ENCODE measurements at places on chromosomes 12 and 14.

GRCh38 chr14:97353102-97353501 is 555.9 kb downstream of the VRK1 start:
- no peak for DNase-seq

GRCh38 chr14:64915029-64915424 is 772 bp downstream of the CHURC1 start:
- no peak for DNase-seq

- no peak for DNase-seq
Measured at GRCh38 chr12:19539836-19540235, 100.5 kb downstream of the AEBP2 start.

- no peak for DNase-seq
Measured at GRCh38 chr14:60175255-60175902, 10.2 kb upstream of the DHRS7 start.

- DNase-seq = peak; percentile 38
Measured at GRCh38 chr12:92363295-92364146, 217.9 kb upstream of the BTG1 start.

GRCh38 chr12:122394626-122395194 is 27.8 kb downstream of the CLIP1 start:
- DNase-seq = no peak

- DNase-seq = no peak
Measured at GRCh38 chr14:91580876-91581577, 70.9 kb upstream of the PPP4R3A start.

DNA sequence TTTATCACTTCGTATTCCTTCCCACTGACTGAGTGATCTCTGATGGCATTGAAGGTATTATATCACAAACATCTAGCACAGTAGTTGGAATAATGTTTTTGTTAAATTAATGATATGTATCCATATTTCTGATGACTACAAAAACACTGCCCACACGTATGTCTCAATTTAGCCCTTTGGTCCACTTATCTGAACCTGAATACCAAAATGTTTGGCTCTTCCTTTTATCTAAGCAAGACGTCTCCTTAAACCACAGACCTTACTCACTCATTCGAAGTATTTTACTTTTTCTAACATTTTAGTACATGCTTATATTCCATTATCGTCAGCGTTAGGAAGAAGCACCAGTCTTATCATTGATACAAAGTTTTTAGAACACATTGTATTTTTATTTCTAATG is 126.4 kb downstream of the PIK3C2G start:
- DNase-seq = no peak

DNA sequence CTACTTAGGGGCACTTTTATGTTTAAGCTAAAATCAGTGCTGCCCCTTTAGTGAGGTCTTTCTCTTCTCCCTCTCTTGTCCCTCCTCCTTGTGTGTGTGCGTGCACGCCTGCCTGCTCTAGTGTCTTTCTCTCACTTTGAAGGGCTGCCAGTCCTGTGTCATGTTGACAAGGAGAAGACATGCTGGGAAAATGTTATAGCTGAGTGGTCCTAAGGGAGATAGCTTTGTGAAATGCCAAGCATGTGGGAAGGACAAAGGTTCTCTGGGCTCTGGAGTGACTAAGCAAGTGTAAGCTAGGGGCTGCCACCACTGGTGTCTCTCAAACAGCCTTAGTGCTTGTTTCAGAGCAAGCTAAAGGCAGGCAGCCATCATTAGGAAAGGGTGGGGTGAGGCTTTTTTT is 108.4 kb downstream of the EMP1 start:
- DNase-seq = no peak

DNA sequence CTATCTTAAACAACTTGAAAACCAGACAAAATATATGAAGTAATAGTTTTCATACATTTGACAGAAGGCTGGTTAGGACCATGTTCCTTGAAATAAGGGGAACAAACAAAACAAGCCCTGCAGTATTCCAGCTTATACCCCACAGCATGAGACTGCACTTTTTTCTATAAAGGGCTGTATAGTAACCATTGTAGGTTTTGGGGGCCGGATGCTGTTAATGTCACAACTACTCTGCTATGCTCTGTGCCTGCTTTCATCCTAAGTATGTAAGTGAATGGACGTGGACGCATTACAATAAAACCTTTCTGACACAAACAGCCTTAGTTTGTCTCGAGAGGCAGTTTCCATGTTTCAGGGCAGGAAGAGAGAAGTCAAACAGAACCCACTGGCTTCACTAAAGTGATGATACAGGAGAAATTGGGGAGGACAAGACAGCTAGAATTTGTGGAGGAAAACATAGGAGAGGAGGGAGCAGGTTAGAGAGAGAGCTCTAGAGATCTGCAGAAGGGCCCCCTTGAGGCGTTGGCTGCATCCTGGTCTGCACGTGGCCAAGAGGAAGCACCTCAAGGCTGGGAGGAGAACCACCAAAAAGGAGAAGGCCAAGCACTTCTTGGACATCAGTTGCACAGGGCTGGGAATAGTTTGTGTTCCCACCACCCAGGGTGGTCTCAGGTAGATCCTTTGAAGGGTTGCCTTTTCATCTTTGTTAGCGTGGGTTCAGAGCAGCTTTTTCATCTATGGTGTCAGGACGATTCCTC is 63.7 kb downstream of the TRAF3 start:
- DNase-seq = no peak

DNA sequence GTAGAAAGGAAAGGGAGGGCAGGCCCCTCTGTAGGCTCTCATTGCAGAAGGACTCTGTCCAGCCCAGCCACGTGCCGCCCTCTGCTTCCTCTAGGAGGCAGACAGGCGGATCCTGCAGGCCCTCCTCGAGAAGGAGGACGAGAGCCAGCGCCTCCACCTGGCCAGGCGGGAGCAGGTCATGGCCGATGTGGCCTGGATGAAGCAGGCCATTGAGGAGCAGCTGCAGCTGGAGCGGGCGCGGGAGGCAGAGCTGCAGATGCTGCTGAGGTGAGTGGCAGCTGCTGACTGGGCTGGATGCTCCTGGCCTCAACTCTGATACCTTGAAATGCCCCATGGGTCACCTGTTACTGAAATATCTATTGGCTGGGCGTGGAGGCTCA is 10.9 kb downstream of the TCHP start:
- DNase-seq = no peak

DNA sequence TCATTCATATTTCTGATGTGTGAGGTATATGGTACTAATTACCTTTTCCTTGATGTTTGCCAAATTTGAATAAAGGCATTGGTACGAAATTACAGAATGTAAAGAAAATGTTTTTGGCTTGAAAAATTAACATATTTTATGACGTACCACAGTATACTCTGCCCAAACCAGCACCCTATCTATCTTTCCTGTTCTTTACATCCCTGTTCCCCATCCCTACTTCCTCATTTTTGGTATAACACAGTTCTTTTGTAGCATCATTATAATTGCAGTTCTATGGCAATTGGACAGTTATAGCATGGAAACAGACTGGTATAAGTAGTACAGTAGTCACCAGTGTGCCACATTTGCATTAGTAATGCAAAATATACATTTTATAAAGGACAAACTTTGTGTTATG is 7.0 kb upstream of the CCT2 start:
- DNase-seq = no peak

DNA sequence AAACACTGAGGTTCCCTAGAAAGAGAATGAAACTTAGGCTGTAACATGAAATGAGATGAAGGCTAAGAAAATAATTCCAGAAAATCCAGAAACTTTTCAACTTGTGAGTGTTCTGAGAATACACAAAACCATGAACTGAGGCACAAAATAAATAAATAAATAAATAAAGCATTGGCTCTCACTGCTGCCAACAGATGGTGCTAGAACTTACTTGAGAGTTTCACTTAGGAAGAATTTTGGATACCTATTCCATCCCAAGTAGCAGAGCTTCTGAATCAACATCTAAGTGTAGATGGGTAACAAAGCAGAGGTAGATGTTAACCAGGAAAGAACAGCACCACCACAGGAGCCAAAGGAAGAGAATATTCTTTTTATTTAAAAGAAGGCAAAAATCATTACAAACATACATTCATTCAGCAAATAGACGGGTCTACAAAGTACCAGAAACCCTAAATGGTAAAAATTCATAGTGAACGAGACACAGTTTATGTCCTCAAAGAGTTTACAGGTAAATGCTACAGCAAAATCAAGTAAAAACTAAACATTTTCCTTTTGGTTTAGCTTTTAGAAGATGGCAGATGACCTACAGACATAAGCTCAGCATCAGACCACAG is 16.7 kb downstream of the EPS8 start:
- no peak for DNase-seq

DNA sequence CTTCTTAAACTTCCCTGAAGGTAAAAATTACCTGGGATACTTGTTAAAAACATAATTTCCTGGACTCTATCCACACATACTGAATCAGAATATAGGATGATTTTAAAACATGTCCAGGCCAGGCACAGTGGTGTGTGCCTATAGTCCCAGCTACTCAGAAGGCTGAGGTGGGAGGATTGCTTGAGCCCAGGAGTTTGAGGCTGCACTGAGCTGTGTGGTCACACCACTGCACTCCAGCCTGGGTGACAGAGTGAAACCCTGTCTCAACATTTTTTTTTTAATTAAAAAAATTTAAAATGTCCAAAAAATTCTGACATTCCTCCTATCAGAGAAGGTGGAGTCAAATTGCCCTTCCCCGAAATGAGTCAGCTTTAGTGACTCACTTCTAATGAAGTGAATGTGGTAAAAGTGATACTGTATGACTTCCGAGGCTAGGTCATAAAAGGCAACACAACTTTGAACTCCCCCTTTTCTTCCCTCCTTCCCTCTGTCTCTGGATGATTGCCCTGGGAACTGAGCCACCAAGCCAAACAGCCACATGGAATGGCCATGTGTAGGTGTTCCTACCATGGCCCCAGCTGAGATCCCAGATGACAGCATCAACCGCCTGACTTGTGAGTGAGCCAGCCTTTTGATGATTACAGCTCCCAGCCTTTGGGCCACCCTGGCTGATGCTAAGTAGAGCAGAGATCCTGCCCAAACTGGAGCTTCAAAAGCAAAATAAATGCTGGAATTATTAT is 36.3 kb downstream of the LIMA1 start:
- no peak for DNase-seq

DNA sequence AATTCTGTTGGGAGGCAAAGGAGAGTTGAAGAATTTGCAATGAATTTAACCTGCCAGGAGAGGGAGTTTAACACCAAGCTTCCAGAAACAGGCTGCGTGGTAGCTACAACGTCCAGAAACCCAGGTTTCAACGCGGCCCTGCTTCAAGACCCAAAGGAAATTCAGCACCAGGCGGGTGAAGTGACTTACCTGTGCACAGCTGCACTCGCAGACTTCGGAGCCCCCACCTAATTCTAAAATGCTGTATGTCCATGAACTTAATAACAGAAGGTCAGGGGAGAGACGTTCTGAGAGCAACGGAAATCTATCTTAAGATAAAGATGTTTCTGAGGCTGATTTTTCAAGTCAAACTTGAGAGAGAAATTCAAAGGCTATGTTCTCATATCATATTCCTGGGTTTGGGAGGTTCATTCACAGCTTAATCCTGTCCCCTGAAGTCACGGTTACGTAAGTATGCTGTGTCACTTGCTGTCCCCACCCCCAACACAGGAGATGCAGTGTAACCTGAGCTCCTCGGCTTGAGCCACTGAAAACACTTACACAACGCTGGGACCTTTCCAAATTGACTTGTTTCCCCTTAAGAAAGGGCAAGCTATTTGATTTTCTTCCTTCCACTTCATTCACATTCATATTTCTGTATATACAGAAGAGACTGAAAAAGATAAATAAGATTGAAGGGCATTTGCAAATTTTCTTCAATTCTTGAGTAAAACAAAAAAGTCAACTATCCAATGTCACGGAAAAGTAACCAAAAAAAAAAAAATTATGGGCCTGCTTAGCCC is 22.7 kb downstream of the CLIP1 start:
- DNase-seq = peak; percentile 26

- no peak for DNase-seq
Measured at GRCh38 chr14:54338696-54339317, 58.0 kb upstream of the CDKN3 start.

DNA sequence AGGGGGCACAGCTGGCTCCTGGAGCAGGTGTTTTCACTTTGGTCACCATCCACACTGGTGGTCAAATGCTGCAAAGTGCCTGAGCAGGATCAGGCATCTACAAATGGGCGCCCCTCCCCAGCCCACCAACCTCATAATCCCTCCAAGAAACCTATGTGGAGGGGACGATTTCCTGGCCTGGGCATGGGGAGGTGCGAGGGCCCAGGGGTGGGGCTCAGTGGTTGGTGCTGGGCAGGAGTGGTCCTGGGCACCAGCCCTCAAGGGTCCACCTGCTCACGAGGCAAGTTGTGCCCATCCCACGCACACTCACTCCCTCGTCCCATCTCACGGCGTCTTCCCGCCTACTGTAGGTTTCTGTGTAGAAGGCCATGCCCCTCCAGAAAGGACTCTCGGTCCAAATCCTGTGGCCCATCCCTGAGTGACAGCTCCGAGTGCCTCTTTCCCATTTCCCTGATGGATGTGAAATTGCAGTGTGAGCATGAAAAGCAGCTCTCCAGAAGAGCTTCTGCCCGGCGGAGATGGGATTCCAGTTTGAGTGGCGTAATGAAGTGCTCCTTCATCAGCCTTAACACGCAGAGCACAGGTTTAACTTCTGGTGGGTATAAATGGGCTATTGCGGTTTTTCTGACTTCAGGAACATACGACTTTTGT is 36.9 kb downstream of the SLC15A4 start:
- DNase-seq = no peak

Data from T-helper 17 cell (primary cell).